NCI-H2081 treated with DMSO at 0.1 percent for 48 hours (cell line): ENCODE measurements at places on chromosomes 1 and 21.

GRCh38 chr1:33267468-33268205 is 11.3 kb downstream of the ZNF362 start:
- no peak for DNase-seq

DNA sequence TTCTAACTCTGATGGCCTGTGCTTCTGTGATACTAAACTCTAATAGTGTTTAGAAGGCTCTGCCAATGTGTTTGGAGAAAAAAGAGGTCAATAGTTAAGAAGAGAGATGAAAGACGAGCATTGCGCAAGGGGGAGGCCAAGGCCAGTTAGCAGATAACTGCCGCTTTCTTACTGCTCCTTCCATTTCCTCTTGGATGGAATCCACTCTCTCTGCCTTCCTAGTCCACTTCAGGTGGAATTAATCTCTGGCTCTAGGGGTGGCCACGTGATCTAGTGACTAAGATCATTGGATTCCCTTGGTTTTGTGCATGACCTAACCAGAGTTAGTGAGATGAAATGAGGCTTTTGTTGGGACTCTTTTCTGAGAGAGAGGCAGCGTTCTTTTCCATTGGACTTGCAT is 148.3 kb downstream of the ACTL8 start:
- no peak for DNase-seq

DNA sequence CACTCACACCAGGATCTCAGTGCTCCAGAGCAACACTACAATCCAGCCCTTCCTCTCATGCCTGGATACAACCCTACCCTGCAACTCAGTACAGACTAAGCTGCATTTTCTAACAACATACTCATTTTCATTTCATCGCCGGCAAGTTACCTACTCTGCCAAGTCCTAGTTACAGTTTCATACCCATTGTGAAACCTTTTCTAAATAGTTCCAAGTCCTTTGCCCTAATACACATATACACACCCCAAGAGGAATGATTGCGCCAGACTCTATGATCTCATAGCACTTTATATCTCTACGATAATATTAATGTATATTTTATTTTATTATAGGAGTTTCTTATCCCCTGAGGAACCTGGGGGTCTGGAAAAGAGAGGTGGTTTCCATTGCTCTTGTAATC is 122.4 kb downstream of the LMX1A start:
- DNase-seq, result no peak

DNA sequence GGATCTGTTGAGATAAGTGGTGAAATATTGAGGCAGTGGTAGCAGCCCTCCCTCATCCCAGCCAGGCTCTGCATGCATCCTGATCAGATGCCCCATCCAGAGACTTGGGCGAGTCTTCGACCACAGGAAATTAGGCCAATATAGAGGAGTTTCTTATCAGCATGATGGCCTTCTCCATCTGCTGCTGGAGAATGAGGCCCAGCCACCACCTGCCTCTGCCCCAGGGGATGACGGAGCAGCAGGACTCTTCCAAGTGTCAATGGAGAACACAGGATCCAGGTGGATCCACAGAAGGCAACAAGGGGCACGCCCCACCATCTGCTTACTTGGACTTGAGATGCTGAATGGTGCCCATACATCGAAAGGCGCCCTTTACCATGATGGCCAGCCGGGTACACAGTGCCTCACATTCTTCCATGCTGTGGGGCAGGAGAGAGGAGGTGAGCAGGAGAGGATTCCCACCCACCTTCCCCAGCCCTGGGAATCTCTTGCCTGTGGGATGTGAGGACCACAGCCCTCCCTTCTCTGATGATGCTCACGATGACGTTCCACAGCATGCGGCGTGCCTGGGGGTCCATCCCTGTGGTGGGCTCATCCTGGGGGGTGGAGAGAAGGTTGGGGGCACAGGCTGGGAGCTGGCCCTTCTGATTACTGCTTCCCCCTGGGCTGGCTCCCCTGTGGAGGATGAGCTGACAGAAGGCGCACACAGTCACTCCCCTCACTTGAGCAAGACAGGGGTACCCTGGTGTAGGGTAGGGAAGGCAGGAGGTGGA is 91.5 kb upstream of the GCLM start:
- DNase-seq, result no peak

- DNase-seq, result no peak
Observed at GRCh38 chr1:42005530-42005929, 86.8 kb upstream of the HIVEP3 start.

- no peak for DNase-seq
Observed at GRCh38 chr1:4327142-4327541, 327.3 kb upstream of the AJAP1 start.

DNA sequence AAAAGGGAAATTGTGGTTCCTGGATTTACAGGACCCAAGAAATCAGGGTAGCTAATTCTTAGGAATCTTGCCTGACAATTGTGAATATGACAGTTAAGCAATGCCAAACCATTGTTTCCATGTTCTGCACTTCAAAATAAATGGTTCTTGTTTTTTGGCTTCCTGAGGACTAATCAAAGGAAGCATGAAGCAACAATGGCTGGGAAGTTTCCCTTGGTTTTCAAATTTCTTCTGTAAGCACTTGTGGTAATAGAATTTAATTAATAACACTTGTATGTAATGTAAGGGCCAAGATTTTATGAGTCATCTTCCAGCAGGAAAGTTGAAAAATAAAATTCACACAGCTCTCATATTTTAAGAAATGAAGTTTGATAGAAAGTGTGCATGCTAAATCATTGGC is 31.7 kb downstream of the JAM2 start:
- DNase-seq, result no peak

- no peak for DNase-seq
Observed at GRCh38 chr1:16402742-16403141, 34.5 kb downstream of the SPATA21 start.

GRCh38 chr1:219227360-219228057 is 53.8 kb downstream of the LYPLAL1 start:
- no peak for DNase-seq

- DNase-seq, result no peak
Observed at GRCh38 chr1:19341201-19342061, 29.3 kb downstream of the SLC66A1 start.

DNA sequence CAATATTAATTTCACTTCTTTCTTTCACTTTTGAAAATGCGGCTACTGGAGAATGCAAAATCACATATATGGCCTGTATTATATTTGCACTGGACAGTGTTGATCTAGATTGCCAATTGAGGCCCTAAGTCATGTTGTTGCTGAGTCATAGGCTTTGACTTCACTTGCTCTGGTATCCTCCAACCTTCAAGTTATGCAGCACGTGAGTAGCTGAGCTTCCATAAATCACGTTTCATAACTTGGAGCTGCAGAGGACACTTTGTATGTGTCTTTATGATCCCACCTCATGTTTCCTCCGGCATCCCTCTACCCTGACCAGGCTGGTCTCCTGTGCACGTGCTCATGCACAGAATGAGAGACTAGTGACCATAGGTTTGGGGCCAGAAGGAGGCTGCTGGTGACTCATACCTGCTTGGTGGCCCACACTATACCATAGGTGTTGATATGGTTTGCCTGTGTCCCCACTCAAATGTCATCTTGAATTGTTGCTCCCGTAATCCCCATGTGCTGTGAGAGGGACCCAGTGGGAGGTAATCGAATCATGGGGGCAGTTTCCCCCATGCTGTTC is 103.0 kb upstream of the TSPAN2 start:
- no peak for DNase-seq

GRCh38 chr1:64516301-64516700 is 46.4 kb downstream of the CACHD1 start:
- DNase-seq, result no peak

GRCh38 chr1:177620636-177621190 is 349.1 kb downstream of the SEC16B start:
- DNase-seq, result no peak

DNA sequence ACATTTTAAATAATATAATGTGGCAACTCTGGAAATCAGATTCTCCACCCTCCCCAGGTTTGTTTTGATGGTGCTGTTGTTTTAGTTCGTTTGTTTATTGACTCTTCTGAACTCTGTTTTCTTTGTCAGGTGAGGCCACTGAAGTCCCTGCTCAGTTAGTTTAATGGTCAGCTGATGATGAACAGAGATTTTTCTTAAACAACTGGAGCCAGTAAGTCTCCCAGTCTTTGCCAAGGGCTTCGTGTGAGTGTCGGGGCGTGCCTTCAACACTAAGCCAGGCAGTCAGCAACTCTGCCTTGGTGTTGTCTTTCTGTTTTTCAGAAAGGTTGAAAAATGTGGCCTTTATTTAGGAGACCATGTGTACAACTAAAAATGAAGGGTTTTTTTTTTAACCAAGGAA is 58.9 kb downstream of the TEX35 start:
- no peak for DNase-seq

- DNase-seq, result no peak
Observed at GRCh38 chr1:211621447-211622198, 42.7 kb upstream of the SLC30A1 start.

- DNase-seq, result no peak
Observed at GRCh38 chr1:106534612-106535011, 521.9 kb upstream of the PRMT6 start.

- DNase-seq, result no peak
Observed at GRCh38 chr1:244063498-244063897, 12.4 kb downstream of the ZBTB18 start.

DNA sequence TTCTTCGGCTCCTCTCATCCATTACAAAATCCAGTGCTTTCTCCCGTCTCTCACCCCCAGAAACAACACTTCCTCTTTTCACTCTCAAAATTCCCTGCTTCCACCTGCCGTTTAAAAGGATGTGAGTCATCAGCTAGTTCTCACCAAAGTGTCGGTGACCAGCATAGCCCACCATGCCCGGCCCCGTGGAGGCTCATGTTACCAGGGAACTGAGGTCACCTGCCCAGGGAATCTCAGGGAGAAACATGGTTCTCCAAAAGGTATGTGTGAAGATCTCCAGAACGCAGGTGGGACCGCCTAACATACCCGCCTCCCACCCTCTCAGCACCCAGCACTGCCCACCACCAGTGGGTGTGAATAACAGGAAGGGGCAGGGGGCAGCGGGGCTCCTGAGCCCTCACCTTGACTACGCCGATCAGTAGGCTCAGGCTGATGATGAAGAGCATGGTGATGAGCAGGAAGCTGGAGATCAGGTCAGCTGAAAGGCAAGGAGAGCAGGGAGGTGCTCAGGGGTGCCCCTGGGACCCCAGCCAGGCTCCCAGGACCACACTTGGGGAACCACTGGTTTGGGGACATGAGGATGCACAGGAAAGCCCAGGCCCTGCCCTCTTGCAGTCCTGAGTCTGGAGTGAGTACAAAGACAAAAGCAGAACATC is 16.2 kb downstream of the LAPTM5 start:
- no peak for DNase-seq

DNA sequence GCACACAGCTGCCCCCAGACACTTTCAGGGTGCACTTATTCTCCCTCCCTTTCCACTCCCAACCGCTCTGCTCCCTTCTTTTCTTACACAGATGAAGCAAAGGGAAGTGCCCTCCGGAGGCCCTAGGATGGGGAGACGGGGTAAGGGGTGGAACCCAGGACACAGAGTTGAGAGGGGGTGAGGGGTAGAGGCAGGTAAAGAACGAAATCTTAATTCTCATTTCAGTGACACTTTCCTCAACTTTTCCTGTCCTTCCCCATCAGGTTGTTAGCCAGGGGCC is 12.8 kb downstream of the PLEKHO1 start:
- DNase-seq, result no peak

GRCh38 chr1:203287109-203287893 is 18.0 kb upstream of the BTG2 start:
- no peak for DNase-seq
